ENCODE measurements at places on chromosomes 5 and 9.

GRCh38 chr9:136858844-136859757 lies 7.0 kb downstream of the MAMDC4 start:
- DNase-seq, result no peak

DNA sequence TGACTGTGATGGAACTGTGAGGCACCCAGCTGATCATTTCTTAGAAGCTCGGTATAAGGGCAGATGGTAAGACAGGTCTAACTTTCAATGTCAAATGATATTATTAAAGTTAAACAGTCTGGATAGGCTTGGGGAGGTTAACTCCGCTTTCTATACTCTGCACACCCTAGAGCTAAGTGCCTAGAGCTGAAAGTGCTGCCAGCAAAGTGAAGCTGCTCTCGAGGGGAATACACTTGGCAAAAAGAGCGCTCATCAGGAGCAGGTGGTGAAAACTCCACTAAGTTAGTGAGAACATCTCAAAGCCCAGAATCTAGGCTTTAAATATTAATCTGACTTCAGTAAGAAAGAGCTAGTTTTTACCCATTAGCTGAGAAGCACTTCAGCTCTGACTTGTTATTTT lies 349.6 kb upstream of the SLC30A5 start:
- no peak for DNase-seq

GRCh38 chr9:17894501-17895160 lies 315.8 kb downstream of the SH3GL2 start:
- DNase-seq, result no peak

- peak; percentile 48 for DNase-seq
These were observed 2.1 kb upstream of the MLLT3 start for GRCh38 chr9:20624201-20625002.

- no peak for DNase-seq
These were observed 126.3 kb downstream of the ATPSCKMT start for GRCh38 chr5:10123254-10123989.

GRCh38 chr5:58133631-58134296 lies 326.1 kb downstream of the PLK2 start:
- peak; percentile 8 for DNase-seq

DNA sequence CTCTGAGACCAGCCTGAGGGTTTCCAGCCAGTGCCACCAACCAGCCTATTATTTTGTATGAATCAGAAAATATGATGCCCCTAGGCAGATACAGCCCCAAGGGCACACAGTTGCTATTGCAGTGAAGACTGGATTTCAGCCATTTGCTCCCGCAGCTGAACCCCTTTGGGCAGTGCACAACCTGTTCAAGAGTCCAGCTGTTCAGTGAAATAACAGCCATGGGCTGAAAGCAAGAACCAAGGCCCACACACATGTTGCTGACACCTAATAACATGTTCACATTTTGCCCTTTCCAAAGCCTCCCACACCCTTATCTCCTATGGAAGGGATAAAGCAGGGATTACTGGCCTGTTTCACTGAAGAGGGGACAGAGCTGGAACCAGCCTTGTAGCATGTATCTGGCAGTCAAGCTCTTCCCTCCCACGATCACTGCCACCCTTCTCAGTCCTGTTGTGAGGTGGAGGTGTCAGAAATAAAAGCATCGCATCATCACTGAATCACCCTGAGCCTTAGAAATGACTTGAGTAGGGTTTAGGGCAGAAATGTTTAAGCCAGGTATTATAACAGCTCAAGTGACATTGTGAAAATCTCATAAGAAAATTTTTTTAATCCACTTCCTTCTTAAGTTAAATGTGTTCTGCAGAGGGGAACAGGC lies 137.1 kb upstream of the FSTL4 start:
- no peak for DNase-seq

DNA sequence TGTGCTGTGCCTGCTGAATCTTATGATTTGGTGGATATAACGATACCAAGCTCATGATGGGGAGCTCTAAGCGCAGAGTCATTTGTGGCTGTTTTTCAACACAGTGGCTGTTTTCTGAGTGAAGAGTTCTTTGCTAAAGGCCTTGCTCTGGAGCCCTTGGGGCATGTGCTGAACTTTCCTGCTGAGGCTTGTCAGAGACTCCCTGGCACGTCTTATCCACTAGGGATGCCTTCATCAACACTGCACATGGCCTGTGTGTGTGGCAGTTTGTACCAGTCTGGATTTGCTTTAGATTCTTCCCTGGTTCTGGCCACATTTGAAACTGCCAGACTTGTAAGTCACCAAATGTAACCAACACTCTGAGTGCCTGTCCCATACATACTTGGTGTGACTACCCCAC lies 188.2 kb downstream of the DMRT2 start:
- no peak for DNase-seq

DNA sequence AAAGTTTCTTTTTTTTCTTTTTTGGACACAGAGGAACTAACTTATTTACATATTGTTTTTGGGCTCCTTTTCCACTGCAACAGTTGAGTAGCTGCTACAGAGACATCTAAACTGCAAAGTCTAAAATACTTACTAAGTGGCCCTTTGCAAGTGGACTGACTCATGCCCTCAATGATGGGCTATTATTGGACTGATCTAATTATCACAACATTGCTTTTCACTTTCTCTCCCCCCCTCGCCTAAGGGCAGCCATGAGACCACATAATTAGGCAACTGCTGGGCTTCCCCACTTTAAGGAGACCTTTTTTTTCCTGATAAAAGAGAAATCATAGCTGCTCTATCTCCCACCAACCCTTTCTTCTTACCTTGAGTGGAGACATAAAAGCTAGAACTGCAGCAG lies 47.0 kb downstream of the PLK2 start:
- no peak for DNase-seq

- DNase-seq, result no peak
These were observed 161.6 kb downstream of the KCTD16 start for GRCh38 chr5:144332265-144332664.

DNA sequence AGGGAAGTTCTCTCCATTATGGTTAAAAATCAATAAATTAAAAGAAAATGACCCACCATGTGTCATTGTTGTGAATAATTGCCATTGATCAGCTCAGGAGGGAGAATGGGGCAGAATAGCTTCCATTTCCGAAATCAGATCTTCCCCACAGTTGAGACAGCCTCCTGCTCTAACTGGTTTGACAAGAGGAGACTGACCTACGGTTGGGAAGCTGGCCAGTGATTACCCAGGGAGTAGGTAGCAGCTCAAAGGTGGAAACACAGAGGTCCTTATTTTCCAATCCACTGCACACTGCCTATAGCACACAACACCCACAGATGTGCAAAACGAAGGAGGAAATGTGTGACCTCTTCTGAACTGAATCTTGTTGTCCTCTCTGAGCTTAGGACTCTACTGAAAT lies 69.0 kb upstream of the DAPK1 start:
- no peak for DNase-seq

All from NCI-H1105 treated with DMSO at 0.1 percent for 48 hours (cell line).